Mesothelial cell of epicardium (in vitro differentiated cells): ENCODE measurements at places on chromosomes 12 and 14.
A peak's percentile ranks its signal among the peaks of the same experiment; 100 is the strongest.

GRCh38 chr12:129544716-129545115 is 359.1 kb downstream of the TMEM132D start:
- peaks cover 4% of the 10 kb centered on the region for H3K27me3 ChIP-seq
- no peaks in the 10 kb centered on the region for H3K4me1 ChIP-seq
- no peak overlapping the region for H3K4me3 ChIP-seq
- no peak overlapping the region for H3K27ac ChIP-seq
- H3K36me3 ChIP-seq: no peaks in the 10 kb centered on the region

- no peak for DNase-seq
- peaks cover 70% of the 10 kb centered on the region for H3K27me3 ChIP-seq
- no peak overlapping the region for H3K4me3 ChIP-seq
- H3K36me3 ChIP-seq: no peaks in the 10 kb centered on the region
- H3K4me1 ChIP-seq: peaks cover 15% of the 10 kb centered on the region
- H3K27ac ChIP-seq: no peak overlapping the region
These were observed 32.8 kb downstream of the TC2N start for GRCh38 chr14:91834571-91834970.

DNA sequence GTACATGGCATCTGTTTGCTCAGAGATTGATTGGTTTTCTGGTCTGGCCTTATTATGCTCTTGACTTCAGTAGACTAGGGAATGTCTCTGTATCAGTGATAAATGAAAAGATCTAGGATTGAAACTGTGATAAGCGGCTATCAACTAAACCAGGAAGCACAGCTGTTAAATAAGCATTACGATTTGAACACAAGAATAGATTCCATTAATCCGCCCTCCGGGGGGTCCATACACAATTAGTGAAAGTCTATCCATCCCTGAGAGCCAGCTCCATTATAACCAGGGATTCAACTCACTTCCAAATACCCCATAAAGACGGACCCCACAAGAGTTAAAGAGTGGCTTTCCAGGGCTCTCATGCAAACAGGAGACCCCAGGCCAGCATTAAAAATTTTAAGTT is 279.0 kb downstream of the GRIN2B start:
- no peak for DNase-seq
- peaks cover 28% of the 10 kb centered on the region for H3K27me3 ChIP-seq
- H3K4me3 ChIP-seq: no peak overlapping the region
- peaks cover 5% of the 10 kb centered on the region for H3K4me1 ChIP-seq
- H3K27ac ChIP-seq: no peak overlapping the region

- H3K27me3 ChIP-seq: no peaks in the 10 kb centered on the region
- no peaks in the 10 kb centered on the region for H3K36me3 ChIP-seq
- DNase-seq: no peak
- H3K4me3 ChIP-seq: no peak overlapping the region
- no peak overlapping the region for H3K27ac ChIP-seq
- H3K4me1 ChIP-seq: peaks cover 7% of the 10 kb centered on the region
These were observed 308.2 kb downstream of the EMP1 start for GRCh38 chr12:13504736-13505135.

DNA sequence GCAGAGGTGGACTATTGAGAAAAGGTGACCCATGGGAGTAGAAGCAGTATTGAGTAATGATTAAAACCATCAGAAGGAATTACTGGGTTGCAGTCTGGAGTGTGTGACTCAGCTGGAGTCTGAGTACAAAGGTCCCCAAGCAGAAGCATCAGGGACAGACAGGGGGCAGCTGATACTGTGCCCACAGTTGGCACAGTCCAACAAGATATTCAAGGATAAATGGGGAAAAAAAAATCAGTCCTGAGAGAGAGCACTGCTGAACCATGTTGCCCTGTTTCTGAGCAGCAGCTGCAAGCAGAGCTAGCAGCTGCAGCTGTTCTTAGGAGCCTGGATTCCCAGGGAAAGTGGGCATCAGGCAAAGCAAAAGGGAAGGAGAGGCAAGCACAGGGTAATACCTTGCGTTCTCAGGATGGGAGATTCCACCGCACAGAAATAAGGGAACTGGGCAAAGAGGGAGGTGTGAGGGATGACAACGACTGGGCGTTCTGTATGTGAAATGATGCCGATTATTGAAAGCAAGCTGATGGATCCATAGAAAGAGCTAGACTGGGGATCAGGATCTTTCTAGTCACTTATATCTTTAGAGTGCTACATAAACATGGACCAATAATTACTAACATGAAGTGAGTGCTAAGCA is 17.7 kb downstream of the NEUROD4 start:
- no peaks in the 10 kb centered on the region for H3K36me3 ChIP-seq
- DNase-seq: no peak
- H3K4me1 ChIP-seq: no peaks in the 10 kb centered on the region

DNA sequence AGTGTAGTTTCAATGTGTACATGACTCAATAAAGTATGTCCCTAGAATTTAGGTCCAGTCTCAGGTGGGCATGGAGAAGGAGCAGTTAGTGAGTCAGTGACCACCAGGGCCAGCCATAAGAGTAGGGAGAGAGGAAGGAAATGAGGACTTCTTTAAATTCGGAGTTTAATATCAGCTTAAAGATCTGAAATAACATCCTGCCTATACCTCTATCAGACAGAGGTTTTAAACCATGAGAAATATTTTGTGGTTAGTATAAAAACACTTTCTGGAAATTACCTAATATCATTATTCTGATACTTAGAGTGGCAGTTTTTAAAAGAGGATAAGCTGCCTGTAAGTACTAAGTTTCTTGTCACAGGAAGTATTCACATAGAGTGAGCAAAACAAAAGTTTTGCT is 61.7 kb upstream of the ST8SIA1 start:
- peaks cover 2% of the 10 kb centered on the region for H3K27me3 ChIP-seq
- DNase-seq: no peak
- H3K27ac ChIP-seq: no peak overlapping the region
- H3K4me3 ChIP-seq: no peak overlapping the region
- no peaks in the 10 kb centered on the region for H3K4me1 ChIP-seq

DNA sequence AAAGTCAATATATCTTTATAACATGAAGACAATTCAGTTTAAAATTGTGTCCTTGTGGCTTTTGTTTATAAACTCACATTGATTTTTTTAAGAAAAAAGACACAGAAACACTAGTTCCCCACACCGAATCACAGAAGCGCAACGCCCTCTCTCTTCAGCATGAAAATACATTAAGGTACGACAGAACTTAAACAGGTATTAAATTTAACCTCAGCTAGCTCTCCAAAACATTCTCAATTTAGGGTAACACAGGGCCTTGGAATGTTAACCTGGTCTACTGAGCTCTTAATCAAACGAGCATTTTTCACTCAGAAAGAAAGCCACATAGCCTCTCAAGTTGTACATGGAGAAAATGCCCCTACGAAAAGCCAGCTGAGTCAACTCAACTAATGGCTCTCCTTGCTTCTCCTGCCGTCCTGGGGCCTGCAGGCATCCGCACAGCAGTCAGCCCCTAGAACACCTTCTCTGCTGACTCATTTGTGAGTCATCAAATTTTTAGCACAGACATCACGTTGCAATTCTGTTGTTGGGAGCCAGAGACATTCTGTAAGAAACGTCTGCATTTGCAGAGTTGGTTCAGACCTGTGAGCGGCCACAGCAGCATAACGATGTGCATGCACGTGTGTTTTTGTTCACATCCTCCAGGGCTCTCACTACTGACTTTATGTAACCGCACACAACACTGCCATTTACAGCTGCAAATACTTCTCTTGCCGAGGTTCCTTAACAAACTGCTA is 141.6 kb downstream of the ITPR2 start:
- H3K4me1 ChIP-seq: peaks cover 17% of the 10 kb centered on the region
- H3K36me3 ChIP-seq: peaks cover 33% of the 10 kb centered on the region
- H3K27ac ChIP-seq: peak overlapping the region; percentile 91
- no peak for DNase-seq
- H3K4me3 ChIP-seq: no peak overlapping the region

DNA sequence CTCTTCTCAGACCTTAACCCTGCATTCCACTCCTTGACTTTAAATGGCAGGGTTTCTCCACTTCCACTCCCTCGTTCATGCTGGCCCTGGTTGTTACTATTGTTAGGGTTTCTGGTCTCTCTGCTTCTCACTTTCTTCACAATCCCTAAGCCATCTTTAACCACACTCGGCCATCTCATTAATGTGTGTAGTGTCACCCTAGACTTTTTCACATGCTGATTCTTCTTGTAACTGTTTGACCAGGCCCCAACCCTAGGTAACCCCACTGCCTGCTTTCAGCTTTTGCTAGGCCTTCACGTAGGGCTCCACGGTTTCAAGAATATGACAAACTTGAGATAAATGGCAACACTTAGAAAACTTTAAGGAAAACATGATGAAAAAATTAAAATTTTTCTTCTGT is 195.1 kb downstream of the IPO8 start:
- no peak overlapping the region for H3K4me3 ChIP-seq
- H3K27me3 ChIP-seq: peaks cover 2% of the 10 kb centered on the region
- no peaks in the 10 kb centered on the region for H3K36me3 ChIP-seq
- DNase-seq: no peak

GRCh38 chr12:68180792-68181744 is 21.5 kb upstream of the IFNG start:
- DNase-seq: no peak
- no peak overlapping the region for H3K27ac ChIP-seq
- no peaks in the 10 kb centered on the region for H3K36me3 ChIP-seq

DNA sequence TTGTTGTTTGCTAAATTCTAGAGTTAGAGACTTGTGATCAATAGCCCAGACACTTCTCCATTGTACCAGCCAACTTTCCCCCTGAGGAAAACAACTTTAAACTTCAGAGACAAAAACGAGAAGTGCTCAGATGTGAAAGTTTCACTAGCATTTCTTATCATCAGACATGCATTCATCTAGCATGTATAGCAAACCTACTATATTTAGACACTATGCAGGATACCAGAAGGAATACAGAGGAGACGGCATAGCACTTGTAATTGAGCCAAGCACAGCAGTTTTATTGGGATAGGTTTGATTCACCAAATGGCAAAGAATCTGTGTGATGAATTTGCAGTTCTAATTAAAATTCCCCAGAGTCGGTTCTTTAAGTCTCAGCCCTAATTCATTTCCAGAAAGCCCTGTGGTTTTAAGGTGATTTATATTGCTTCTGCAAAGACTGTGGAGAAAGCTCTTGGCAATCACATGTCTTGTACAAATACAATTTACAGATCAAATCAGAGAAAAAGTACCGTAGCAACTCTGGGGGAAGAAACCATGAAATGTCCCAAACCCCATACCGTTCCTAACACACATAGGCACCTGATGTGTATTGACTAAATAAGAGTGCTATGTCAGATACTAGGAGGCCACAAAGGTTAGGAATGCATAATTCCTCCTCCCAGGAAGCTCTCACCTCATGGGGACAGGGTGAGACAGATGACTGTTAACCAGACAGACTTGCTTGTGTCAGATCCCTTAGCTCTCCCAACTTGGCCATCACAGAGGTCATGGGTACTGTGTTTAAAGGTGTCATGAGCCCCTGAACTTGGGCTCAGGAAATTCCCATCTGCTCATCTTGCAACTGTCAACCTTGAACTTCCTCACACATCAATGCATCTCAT is 69.6 kb upstream of the KRAS start:
- H3K27ac ChIP-seq: peak overlapping the region; percentile 88
- H3K36me3 ChIP-seq: no peaks in the 10 kb centered on the region
- H3K4me3 ChIP-seq: no peak overlapping the region
- no peak for DNase-seq
- H3K4me1 ChIP-seq: peaks cover 62% of the 10 kb centered on the region

GRCh38 chr14:47959740-47960139 is 284.3 kb upstream of the MDGA2 start:
- H3K27me3 ChIP-seq: no peaks in the 10 kb centered on the region
- no peak for DNase-seq
- no peaks in the 10 kb centered on the region for H3K36me3 ChIP-seq
- peaks cover 12% of the 10 kb centered on the region for H3K4me1 ChIP-seq

GRCh38 chr12:19992311-19992710 is 376.0 kb upstream of the PDE3A start:
- H3K4me3 ChIP-seq: no peak overlapping the region
- DNase-seq: no peak
- no peaks in the 10 kb centered on the region for H3K36me3 ChIP-seq
- peaks cover 42% of the 10 kb centered on the region for H3K4me1 ChIP-seq
- H3K27ac ChIP-seq: peak overlapping the region; percentile 7

GRCh38 chr12:89862511-89863445 is 154.1 kb upstream of the ATP2B1 start:
- peak overlapping the region; percentile 17 for H3K27ac ChIP-seq
- no peaks in the 10 kb centered on the region for H3K36me3 ChIP-seq
- H3K27me3 ChIP-seq: peaks cover 1% of the 10 kb centered on the region
- no peak overlapping the region for H3K4me3 ChIP-seq

GRCh38 chr12:43896496-43896895 is 60.6 kb downstream of the TMEM117 start:
- no peak for DNase-seq
- H3K4me3 ChIP-seq: no peak overlapping the region
- H3K4me1 ChIP-seq: peaks cover 11% of the 10 kb centered on the region
- H3K27me3 ChIP-seq: no peaks in the 10 kb centered on the region
- no peak overlapping the region for H3K27ac ChIP-seq
- H3K36me3 ChIP-seq: peaks cover 9% of the 10 kb centered on the region

- no peak overlapping the region for H3K27ac ChIP-seq
- no peak for DNase-seq
- H3K36me3 ChIP-seq: no peaks in the 10 kb centered on the region
- peaks cover 4% of the 10 kb centered on the region for H3K4me1 ChIP-seq
- no peak overlapping the region for H3K4me3 ChIP-seq
- peaks cover 62% of the 10 kb centered on the region for H3K27me3 ChIP-seq
These were observed 74.2 kb downstream of the NOC4L start for GRCh38 chr12:132218527-132218875.

DNA sequence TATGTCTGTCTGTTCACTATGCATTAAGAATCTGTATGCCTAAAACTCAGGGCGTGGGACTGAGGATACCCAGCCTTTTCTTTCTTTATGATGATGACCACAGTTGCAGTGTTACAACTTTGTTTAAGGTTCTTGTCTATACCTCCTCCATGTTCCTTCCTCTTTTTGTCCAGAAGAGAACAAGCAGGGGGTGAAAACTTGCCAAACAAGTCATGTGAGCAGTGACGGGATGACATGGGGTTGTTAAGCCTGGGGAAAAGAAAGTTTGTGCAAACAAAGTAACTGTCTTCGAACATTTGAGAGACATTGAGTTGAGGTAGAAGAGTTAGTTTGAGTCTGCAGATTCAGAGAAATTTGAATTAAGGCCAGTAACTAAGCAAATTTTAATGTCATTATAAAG is 505.5 kb downstream of the NPAS3 start:
- no peak for DNase-seq
- no peaks in the 10 kb centered on the region for H3K36me3 ChIP-seq
- H3K4me1 ChIP-seq: no peaks in the 10 kb centered on the region
- H3K27me3 ChIP-seq: no peaks in the 10 kb centered on the region
- no peak overlapping the region for H3K4me3 ChIP-seq

DNA sequence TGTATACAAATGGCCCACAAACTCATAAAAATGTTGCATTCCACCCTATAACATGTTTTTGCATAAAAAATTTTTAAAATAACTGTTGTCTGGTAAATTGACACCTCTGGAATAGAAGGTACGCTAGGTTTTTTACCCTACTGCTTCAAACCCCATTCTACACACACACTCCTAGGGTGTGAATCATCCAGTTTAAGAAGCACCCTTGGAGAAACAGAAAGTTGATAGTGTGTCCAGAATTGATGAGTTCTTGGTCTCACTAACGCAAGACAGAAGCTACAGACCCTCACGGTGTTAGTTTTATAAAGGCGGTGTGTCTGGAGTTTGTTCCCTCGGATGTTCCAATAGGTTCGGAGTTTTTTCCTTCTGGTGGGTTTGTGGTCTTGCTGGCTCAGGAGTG is 158.5 kb downstream of the KLRB1 start:
- H3K4me1 ChIP-seq: peaks cover 13% of the 10 kb centered on the region
- peak overlapping the region; percentile 98 for H3K4me3 ChIP-seq
- H3K36me3 ChIP-seq: no peaks in the 10 kb centered on the region
- no peak overlapping the region for H3K27ac ChIP-seq
- no peak for DNase-seq
